ENCODE measurements at places on chromosomes 11 and 22.
A peak's percentile ranks its signal among the peaks of the same experiment; 100 is the strongest.

GRCh38 chr11:78377625-78378418, 39.8 kb downstream of the GAB2 start:
- no peak for DNase-seq

GRCh38 chr11:94854770-94855633, 86.8 kb downstream of the AMOTL1 start:
- no peak for DNase-seq

- peak; percentile 95 for DNase-seq
These were observed 2.2 kb upstream of the OR52H1 start for GRCh38 chr11:5550440-5551095.

DNA sequence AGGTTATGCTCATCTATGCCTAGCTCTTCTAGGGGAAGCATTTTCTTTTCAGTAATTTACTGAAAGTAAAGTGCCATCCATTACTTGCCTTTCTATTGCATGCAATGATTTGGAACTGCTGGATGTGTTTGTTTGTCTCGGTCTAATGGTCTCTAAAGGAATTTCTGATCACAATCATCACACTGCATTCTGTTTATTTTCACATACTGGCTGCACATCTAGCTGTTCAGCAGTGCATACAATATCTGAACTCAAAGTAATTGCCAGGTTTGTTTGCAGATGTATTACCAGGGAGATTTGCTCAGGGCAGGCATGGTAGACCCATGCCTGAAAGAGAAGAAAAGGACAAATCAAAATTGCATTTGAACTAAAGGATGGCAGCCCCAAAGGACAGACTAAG, 36.4 kb upstream of the CWF19L2 start:
- no peak for DNase-seq

DNA sequence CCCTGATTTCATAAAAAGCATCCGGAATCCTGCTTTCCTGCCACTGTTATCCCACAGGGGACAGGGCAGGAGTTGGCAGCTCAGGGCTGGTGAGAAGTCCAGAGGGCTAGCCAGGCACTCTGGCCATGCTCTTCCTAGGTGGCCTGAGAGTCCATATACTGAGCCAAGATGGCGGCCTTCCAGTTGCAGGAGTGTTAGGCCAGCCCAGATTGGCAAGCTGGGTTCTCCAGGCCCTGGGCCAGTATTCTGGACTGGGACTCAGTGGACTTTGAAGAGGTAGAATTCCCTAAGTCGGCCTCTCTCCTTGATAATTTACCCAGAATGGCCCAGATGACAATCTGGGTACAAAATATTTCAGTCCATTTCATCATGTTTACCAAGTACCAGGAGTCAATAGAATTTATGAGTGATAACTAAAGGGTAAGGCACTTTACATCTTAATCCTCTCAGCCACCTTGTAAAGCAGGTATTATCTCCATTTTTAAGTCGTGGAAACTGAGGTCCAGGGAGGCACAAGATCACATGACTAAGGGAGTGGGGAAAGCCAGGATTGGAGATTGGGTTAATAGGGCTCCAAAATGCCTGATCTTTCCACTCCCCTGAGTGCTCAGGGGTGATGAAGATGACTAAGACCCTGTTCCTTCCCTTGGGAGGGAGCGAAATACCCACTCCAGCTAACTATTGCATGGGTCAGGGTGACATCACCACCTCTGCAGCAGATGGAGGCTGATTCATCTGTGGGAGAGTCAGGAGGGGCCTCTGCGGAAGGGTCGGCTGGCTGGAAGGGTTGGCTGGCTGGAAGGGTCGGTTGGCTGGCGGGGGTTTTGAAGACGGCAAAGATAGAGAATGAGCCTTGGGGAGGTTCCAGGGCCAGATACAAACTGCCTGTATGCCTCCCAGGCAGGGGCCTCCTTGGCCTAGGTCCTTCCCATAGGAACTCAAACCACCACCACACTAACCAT, 1.2 kb upstream of the MICALL1 start:
- peak; percentile 99 for DNase-seq
